Fibroblast of lung (primary cell): ENCODE measurements at places on chromosomes 7 and 10.

DNA sequence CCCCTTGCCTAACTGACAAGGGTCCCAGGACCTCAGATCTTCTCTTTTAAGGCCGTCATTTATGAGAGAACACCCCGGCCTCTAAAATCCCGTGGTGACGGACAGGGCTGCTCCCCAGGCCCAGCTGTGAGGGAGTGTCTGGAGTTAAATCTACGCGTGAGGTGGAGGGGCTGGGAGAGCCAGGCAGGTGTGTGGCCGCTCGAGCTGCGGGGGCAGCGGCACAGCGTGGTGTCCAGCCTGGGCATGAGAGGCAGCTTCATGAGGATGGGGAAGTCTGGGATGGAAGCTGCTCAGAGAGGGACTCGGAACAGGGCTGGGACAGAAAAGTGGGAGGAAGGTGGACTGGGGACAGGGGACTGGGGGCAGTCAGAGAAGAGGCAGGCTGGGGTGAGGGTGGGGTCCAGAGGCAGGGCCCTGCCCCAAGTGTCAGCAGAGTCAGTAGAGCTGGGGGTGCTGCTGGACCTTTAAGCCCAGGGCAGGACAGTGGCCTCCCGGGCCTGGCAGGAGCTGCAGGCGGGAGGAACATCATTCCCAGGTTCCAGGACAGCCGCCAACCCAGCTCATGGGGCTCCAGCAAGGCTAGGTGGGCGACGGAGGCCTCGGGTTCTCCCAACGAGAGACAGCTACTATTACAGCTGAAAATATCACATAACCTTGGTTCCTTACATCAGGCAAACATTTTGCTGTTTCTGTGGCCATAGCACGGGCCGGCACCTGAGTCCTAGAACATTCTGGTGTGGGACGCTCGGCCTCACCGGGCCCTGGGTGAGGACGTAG is 55.2 kb downstream of the JAKMIP3 start:
- DNase-seq: no peak

DNA sequence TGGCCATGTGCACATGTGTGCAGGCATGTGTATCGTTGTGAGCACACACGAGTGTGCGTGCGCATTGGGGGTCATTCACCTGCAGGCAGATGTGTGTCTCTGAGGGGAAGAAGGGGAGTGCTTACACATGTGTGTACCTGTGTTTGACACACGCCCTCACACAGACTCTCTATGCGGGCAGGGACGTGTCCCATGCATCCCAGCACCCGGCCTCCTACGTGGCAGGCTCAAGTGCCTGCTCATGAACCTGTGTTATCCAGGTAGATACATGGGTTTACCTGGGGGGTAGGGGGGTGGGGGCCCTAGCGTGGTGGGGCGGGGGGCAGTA is 18.6 kb downstream of the KCP start:
- DNase-seq: no peak

GRCh38 chr10:6518791-6519429 is 61.2 kb downstream of the PRKCQ start:
- DNase-seq: no peak

DNA sequence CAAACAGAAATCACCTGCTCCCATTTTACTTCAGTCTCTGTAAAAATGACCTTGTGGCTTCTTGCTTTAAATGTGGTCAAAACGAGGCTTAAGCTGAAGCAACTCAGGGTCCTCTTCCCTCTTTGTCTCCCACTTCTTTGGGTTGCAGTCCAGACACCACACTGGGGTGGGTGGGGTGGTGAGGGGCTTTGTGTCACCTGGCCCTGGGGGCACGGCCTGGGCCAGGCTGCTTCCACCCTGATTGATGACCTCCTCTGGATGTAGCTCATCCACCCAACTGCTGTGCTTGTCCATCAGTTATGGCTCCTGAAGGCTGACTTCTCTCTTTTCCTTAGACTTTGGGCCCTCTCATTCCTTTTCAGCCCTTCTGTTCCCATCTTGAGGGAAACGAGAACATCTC is 26.8 kb upstream of the NPS start:
- DNase-seq: no peak

DNA sequence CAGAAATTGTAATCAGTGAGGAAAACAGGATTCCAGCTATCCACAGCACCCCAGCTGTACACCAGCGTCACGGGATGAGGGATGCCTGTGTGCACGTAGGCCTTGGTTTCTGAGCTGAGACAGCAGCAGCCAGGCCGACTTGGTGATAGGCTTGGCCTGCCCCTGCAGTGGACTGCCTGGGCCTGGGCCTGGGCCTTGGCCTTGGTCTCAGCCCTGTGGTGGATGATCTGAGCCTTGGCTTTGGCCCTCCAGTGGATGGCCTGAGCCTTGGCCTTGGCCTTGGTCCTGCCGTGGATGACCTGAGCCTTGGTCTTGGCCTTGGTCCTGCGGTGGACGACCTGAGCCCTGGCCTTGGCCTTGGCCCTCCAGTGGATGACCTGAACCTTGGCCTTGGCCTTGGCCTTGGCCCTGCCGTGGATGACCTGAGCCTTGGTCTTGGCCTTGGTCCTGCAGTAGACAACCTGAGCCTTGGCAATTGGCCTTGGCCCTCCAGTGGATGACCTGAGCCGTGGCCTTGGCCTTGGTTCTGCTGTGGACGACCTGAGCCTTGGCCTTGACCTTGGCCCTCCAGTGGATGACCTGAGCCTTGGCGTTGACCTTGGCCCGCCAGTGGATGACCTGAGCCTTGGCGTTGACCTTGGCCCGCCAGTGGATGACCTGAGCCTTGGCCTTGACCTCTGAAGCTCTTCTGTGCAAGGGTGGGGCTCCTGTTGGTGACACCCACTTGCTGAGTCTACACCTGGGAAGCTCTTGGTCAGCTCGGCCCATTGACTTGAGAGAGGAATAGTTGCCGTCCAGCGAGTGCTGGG is 93.8 kb downstream of the CUX1 start:
- DNase-seq: no peak

DNA sequence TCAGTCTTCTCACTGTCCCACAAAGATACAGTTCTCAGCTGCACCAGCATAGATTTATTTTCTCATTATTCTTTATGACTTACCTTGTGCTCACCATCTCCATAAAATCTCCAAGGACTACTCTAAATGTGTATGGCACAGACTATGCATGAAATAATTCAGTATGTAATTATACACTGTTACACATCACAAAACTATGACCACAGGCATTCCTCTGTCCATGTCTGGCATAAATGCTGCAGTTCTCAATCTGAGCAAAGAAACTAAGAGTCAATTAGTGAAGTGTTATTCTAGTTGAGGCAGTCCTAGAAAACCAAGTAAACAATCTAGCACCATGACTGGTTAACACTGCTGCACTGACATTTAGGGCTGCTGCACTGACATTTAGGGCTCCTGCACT is 2.7 kb downstream of the CYCS start:
- peak; percentile 61 for DNase-seq

GRCh38 chr10:82477776-82478175 is 602.8 kb downstream of the NRG3 start:
- DNase-seq: no peak

- peak; percentile 51 for DNase-seq
These were observed 12.0 kb upstream of the GSAP start for GRCh38 chr7:77427996-77428603.

DNA sequence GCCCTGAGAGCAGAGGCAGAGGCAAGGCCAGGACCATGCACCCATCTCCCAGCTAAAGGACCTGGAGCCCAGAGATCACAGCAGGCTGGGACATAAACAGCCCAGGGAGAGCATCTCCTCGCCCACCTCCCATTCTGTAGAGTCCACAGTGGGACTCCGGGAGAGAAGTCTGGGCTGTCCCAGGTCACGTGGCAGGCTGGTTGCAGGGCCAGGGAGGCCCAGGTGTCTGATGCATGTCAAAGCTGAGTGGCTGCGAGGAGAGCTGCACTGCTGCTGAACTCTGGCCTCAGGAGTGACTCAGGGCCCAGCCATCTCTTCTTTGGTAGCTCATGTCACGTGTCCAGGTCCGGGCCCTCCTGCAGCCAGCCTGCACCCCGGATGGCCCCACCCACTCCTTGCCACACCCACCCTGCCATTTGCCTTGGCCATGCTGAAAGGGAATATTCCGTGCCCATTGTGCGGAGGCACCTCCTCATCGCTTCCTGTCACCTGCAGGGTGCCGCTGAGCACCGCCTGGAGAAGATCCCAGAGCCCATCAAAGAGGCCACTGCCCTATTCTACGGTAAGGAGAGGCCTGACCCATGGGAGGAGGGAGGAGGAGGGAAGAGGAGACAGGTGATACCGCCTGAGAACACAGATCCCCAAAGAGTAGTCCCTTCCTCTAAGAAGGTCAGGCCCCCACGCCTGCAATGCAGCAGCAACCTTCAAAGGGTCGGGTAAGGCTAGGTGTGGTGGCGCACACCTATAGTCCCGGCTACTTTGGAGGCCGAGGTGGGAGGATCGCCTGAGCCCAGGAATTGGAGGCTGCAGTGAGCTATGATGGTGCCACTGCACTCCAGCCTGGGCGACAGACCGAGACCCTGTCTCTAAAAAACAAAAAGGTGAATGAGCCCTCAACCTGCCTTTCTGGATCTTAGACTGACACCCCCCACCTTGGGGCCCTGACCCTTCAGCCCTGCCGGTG is 12.6 kb upstream of the SH2B2 start:
- peak; percentile 78 for DNase-seq

- DNase-seq: no peak
These were observed 671.1 kb upstream of the GRM3 start for GRCh38 chr7:85972504-85973141.

DNA sequence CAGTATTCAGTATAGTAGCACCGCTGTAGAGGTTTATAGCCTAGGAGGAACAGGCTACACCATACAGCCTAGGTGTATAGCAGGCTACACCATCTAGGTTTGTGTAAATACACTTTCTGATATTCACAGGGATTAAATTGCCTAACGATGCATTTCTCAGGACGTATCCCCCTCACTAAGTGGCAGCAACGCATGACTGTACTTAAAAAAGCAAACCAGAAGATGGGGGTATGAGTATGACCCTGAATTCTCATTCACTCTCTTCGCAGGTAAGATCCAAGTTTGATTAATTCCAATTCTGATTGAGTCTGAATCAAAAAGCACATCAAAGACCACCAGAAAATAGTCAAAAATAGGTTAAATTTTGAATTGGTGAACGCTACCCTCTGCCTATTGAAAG is 972 bp downstream of the ORC5 start:
- DNase-seq: no peak

GRCh38 chr10:1142596-1142995 is 86.4 kb downstream of the WDR37 start:
- DNase-seq: no peak

DNA sequence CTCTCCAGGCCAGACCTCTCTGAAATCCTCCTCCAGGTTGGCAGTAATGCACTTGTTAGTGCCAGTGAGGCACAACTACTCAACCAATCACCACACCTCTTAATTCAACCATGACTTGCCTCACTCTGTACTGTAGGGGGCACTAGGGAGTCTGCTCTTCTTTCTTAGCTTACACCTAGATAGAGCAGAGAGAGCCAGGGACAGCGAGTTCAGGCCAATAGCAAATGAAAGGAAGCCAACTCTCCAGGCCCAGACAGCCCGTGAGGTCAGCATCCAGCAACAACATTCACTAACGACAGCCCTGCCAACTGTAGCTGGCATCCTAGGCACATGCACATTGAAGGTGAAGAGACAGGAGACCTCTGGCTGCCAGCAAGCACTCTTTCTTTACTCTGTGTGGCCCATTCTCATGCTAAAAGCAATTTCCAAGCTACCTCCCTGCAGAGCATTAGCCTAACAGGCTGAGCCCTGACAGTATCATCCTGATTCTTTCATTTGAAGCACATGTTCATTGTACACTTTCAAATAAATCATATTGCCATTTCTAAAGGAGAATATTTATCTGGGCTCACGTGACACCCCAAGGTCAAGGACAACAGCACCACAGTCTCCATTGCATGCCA is 136.3 kb downstream of the DPY19L1 start:
- DNase-seq: no peak

GRCh38 chr7:85602196-85602595 is 415.3 kb upstream of the SEMA3D start:
- peak; percentile 79 for DNase-seq

DNA sequence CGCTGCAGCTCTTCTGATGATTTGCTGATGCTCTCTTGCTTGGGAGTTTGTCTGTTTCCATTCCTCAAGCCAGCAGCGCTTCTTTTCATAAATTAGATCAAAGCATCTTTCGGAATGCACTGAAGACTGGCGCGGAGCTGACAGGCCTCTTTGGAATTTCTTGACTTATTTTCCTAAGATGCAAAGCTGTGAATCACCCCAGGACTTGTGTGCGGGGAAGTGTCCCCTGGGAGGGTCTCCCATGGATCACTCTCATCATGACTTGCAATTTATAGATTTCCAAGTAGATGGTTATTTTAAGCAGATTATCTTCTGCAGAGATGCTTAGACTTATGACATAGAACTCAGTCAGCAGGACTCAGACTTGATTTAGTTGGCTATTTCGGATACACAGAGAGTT is 467.2 kb downstream of the TCERG1L start:
- DNase-seq: no peak

DNA sequence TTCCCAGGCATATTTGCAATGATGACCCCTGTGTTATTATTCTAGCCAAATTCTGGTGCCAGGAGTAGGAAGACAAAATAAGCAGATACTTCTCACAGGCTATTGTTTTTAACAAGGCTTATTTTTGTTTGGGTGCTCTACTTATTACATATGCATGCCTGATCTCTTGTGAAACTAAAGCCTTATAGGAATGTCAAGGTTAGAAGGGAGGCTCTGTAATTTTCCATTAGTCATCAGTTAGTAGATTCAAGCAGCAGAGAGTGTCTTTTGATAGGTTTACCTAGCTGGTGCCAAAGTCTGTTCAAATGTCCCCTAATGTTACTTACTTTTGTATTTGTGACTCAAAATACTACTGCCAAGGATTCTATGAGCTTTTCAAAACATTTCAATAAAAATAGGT is 11.7 kb upstream of the TMEM106B start:
- DNase-seq: peak; percentile 71

DNA sequence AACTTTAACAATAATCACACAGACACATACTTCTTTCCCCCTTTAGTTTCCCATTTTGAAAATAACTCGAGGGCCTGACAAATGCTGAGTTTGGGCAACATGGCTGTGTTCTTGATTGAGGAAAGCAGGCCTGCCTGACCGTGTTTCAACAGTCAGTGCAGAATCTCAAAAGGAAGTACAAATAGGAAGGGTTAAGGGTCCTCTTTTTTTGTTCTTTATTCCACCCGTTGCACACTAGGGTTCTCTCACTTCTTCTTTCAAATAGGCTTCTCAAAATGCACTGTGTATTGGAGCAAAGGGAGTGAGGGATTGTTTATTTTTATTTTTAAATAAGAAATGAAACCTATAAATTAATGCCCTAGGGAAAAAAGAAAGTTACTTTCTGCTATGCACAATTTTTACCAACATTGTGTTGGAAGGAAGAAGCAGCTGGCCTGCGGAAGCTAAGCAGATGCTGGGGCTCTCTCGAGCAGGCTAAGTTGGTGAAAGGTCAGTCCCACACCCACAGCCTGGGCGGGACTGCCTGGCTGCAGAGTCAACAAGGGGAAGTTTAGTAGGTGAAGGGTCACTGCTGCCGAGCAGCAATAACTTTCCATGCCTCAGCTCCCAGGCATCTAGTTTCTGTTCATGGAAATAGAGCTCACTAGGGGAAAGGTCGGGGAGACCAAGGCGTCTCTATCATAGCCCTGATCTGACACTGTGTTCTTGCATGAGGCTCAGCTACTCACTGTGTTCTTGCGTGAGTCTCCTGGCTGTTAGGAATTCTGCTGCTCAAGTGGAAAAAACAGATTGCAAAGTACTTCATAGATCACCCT is 12.2 kb upstream of the PDK4 start:
- peak; percentile 82 for DNase-seq
